ENCODE measurements at places on chromosomes 11 and 22.

DNA sequence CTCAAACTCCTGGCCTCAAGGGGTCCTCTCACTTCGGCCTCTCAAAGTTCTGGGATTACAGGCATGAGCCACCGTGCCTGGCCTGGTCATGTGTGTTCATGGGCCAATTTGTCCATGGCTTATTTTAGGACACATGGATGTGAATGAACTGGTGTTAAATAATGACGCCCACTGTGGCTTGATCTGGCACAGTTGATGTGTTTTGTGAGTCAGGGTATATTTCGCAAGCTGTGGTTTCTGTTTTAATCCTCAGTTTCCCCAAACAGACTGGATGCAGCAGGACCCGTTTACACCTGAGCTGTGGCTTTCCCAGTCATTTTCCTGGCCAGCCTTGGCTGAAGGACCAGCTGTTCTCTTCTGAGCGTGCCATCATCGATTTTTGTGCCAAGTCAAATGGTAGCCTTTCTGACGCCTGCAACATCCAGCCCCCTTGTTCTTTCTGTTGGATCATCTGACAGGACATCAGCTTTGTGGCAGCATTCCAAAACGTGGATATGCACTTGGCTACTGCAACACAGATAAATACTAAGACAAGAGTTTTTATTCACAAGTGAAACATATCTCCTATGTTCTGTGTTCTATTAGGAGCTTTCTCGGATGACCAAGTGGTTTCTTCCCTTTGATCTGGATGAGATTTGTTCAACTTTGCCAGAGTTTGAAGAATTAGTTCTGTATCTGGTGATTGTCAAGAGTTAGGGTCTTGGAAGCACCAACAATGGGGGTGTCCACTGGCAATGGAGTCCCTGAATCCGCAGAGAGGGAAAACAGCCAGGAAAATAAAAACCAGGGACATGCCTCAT is 40.0 kb upstream of the SEPTIN5 start:
- no peak for DNase-seq

DNA sequence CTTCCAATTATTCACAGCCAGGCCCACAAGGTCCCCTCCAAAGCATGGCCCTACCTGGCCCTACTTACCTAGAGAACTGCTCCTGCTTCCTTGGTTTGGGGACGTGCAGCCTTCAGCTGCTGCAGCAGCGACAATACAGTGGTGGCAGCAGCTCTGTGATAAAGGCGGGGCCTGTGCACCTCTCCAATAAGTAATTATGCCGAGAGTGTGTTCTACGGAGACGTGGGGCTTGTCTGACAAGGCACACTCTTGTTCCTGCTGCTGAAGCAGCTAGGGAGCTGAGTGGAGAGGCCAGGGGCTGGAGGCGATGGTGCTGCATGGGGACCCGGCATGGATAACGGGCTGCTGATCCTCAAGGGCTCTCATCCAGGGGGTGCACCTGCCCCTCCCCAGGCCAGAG is 98.0 kb upstream of the THY1 start:
- DNase-seq, result no peak

DNA sequence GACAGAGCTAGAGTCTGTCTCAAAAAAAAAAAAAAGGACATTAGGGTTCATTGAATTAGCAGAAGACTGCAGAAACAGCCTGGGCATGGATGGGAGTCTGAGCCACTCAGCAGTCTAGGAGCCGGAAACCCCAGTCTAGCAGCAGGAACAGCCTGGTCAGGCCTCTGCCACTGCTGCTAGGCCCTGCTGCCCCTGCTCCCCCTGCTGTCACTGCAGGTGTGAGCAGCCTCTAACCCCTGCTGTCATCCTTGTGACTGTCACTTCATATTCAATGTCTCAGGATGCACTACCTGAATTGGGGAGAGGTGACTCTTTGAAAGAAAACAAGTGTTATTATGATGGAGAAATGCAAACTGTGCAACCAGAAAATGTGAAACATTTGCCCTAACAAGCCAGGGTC is 7.0 kb upstream of the DDX17 start:
- DNase-seq, result peak; percentile 15

GRCh38 chr11:48116437-48117228 is 100.0 kb upstream of the OR4B1 start:
- DNase-seq, result no peak

GRCh38 chr11:19393941-19394340 is 153.2 kb upstream of the E2F8 start:
- DNase-seq, result no peak

GRCh38 chr11:211295-211694 is 3.8 kb downstream of the RIC8A start:
- DNase-seq, result no peak

- no peak for DNase-seq
These were observed 606.8 kb downstream of the NTM start for GRCh38 chr11:131977231-131977630.

- DNase-seq, result no peak
These were observed 9.5 kb downstream of the H19 start for GRCh38 chr11:1988174-1988573.

- no peak for DNase-seq
These were observed 3.5 kb downstream of the OR51B5 start for GRCh38 chr11:5339771-5340322.

GRCh38 chr22:42961810-42962209 is 53.1 kb downstream of the PACSIN2 start:
- no peak for DNase-seq

- DNase-seq, result no peak
These were observed 1.0 kb upstream of the C11orf86 start for GRCh38 chr11:66973956-66974580.

GRCh38 chr22:39664485-39665200 is 94.1 kb downstream of the CACNA1I start:
- DNase-seq, result peak; percentile 17

DNA sequence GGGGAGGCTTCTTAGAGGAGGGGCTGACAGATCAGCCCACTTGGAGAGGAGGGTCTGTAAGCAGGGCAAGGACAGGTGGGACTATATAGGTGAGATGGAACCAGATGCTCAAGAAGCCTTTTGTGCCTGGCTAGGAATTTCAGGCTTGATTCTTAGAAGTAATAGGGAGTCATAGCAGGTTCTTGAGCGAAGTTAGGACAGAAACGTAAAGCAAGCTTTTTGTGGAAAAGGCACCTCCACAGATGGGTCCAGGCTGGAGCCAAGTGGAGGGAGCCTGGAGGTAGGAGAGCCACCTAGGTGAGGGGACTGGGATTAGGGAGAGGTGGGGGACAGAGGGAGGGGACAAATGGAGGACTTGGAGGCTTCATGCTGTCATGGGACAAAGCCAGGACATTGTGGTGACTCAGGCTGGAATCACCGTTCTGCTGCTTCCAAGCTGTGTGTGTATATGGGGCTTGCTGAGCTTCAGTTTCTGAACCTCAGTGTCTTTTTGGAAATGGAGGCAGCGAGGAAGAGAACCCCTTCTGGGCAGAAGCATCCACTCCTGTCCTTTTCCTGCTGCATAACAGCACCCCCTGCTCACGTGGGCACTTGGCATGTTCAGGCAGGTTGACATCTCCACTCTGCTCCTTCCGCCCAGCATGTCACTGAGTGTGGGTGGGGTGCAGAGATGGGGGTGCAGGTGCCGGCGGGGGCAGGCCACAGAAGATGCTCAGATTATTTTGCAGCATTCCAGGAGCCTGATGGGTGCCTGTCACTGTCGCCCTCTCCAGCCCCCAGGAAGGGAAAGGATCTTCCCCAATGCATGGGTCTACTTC is 58.0 kb downstream of the MCM5 start:
- no peak for DNase-seq

DNA sequence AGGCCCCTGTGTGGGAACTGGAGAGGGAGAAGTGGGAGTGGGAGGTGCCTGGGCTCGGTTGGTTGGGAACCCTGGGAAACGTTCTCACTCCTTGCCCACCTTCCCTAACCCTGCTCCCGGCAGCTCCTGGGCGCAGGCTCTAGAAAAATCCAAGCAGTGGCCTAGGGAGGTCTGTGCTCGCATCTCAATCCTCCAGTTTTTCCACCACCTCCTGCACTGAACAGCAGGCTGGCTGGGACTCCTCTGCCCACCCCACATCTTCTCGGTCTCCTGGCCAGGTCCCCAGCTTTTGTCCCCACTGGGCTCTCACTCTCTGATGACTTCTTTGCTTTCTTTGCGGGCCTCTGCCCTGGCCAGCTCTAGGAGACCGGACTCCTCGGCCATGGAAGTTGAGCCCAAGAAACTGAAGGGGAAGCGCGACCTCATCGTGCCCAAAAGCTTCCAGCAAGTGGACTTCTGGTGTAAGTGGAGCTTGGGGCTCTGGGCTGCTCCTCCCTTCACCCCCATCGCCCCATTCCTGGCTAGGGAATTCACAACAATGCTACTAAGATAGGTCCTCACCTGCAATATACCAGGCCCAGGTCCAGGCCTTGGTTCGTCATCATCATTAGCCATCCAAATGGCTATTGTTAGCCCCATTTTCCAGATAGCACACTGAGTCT is 35.6 kb downstream of the PRDM11 start:
- DNase-seq, result no peak

- DNase-seq, result no peak
These were observed 8.0 kb downstream of the NEAT1 start for GRCh38 chr11:65430406-65431217.

DNA sequence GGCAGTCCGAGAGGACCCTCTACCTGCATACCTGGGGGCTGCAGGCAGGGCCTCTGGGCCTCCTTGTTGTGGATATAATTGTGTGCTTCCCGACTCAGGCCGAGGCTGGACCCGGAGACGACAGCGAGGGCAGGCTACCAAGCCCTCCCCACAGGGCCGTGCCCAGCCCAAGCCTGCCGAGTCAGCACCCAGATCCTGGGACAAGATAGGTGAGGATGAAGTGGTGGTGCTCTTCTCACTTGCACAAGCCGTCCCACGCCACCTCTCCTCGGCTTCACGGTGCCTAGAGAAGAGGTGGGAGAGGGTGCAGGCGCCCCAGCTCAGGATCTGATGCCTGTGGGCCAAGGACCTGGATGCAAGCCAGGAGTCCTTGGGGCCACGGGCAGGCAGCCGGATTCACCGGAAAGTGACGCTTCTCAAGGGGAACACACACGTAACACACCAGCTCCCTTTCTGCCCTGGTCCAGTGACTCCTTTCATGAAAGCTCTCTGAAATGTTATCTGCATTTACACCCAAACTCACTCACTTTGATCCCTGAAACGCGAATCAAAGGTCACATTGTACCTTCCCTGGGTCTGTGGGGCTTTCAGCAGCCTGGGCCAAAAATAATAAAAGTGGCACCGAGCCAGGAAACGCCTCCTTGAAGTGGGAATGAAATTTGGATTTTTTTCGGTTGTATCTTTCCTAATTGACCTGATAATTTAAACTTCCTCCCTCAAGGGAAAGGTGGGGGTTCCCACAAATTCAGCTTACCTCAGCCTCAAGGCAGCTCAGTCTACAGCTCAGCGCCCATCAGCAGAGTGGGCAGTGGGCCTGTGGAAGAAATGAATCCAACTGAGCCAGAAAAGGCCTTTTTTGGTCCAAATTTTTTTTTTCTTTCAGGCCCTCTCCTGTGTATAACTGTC is 1.1 kb upstream of the GNB1L start:
- DNase-seq, result peak; percentile 30

DNA sequence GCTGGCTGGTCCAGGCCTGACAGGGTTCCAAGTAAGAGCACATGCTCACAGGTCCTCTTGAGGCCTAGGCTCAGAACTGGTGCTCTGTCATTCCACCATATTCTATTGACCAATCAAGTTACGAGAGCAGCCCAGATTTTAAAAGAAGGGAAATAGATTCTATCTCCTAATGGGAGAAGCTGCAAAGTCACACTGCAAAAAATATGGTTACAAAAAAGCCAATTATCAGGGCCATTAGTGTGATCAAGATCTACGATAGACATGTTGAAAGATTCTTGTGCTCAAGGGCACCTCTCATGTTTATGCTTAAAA is 96.1 kb downstream of the CD44 start:
- DNase-seq, result no peak

GRCh38 chr22:46824344-46824909 is 62.0 kb downstream of the TBC1D22A start:
- DNase-seq, result no peak

All from activated T-cell treated with anti-CD3 and anti-CD28 coated beads for 1 hour (primary cell).